ENCODE measurements at places on chromosomes 2 and 18.

- DNase-seq = no peak
Measured at GRCh38 chr18:9536354-9537152, 61.2 kb downstream of the RALBP1 start.

GRCh38 chr18:49609256-49610021 lies 47.6 kb downstream of the LIPG start:
- DNase-seq = no peak

- DNase-seq = no peak
Measured at GRCh38 chr2:181857483-181857882, 34.0 kb upstream of the ITPRID2 start.

DNA sequence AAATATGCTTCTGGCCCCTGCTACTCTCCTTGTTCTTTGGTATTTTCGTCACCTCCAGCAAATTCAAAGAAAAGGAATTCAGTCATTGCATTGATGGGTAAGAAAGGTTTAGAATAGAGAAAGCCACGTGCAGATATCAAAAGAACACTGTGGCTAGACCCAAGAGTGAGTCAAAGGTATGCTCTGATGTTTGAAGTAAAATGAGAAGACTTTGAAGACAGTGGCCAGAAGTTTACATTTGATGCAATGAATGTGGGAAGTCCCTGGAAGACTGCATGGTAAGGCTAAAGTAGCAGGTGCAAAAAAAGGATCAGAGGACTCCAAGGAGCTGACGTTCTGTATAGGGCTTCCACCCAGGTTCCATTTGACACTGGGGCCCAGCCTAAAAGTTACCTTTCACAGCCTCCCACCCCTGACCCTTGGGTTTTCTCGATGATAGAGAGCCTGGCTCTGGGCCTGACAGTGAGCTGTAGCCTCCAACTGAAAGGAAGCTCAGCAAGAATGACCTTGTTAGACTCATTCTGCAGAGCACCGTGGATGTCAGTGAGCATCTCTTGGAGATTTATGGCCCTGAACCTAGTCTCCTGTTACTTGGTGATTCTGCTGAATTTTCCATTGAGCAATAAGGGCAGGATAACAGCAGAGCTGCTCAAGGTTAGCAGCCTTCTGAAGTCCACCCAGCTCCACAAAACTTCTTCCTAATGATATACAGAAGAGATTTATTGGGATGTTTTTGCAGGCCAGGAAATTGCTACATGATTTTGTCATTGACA lies 223.7 kb upstream of the RBBP8 start:
- no peak for DNase-seq

DNA sequence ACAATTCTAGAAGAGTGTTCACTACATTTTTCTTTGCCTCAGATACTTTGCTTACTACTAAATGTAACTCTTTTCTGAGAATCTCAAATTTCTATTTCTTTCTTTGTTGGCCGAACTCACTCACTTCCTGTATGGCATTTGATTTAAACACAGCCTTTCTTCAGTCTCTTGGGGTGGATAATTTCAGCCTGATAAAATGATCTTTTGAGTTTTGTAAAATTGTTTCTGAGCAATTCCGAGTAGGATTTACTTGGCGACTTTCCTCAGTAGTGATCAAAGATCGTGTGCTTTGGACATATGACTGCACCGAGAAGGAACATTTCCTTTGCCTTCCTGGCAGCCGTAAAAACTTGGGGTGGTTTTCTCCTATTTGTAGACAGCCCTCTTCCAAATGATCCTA lies 127.4 kb downstream of the DCDC2C start:
- DNase-seq = no peak

Measured in posterior vena cava (tissue), 2 donors.